ENCODE measurements at places on chromosomes 4 and X. TPM values are rescaled to one million over a fixed set of nuclear protein-coding genes. Genes with fewer than 3 reads are reported as not detected.

- no peak for DNase-seq
- H3K36me3 ChIP-seq, result no peaks in the 10 kb centered on the region
- H3K27ac ChIP-seq, result no peak overlapping the region
- H3K4me1 ChIP-seq, result no peaks in the 10 kb centered on the region
- no peak overlapping the region for H3K4me3 ChIP-seq
These were observed 15.4 kb downstream of the ANXA3 start for GRCh38 chr4:78566834-78567499.

The GAGE12J gene
- total RNA-seq, result not detected

DNA sequence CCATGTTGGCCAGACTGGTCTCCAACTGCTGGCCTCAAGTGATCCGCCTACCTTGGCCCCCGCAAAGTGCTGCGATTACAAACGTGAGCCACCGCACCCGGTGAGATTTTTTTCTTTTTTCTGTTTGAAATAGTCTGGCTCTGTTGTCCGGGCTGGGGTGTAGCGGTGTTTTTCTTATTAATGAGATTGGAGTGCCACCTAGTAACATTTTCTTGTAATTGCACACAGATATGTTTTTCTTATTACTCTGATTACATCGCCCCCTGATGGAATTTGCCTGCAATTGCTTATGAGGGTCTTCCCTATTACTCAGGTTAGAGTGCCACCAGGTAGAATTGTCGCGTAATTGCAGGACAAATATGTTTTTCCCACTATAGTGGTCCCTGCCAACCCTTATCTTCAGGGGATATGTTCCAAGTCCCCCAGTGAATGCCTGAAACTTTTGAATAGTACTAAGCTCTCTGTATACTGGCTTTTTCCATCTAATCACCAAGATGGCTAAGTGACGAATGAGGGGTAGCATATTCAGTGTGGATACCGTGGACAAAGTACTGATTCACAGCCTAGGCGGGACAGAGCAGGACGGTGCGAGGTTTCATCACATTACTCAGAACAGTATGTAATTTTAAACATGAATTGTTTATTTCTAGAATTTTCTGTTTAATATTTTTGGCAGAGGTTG lies 8.6 kb upstream of the PDHA1 start:
- no peaks in the 10 kb centered on the region for H3K36me3 ChIP-seq
- no peaks in the 10 kb centered on the region for H3K4me1 ChIP-seq
- H3K27ac ChIP-seq, result no peak overlapping the region
- DNase-seq, result peak; percentile 24
- H3K4me3 ChIP-seq, result no peak overlapping the region

The DGAT2L6 gene
- total RNA-seq, result not detected

DNA sequence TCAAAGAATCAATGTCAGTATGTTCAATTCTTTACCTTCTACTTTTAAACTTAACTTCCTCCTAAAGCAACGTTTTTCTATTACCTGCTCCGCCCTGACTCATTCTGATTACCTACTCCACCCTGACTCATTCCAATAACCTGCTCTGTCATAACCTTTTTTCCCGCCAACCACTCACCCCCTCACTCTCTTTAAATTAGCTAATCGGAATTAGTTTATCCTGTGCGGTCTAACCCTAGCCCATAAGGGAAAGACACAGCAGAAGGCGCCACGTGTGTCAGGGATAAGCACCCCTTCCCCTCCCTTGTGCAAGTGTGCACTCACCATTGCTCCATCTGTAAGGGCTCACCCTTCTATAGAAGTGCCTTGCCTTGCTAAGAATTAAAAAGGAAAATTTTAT lies 64.4 kb downstream of the EIF4E start:
- H3K4me3 ChIP-seq, result no peak overlapping the region
- DNase-seq, result no peak
- H3K27ac ChIP-seq, result no peak overlapping the region
- H3K4me1 ChIP-seq, result no peaks in the 10 kb centered on the region
